T-cell (primary cell): ENCODE measurements at places on chromosomes 1 and 21. TPM values are rescaled to one million over a fixed set of nuclear protein-coding genes. Genes with fewer than 3 reads are reported as not detected.

The IFI44 gene
- total RNA-seq: 53.4 TPM

The LRRC7 gene
- 0.54 TPM for total RNA-seq

DNA sequence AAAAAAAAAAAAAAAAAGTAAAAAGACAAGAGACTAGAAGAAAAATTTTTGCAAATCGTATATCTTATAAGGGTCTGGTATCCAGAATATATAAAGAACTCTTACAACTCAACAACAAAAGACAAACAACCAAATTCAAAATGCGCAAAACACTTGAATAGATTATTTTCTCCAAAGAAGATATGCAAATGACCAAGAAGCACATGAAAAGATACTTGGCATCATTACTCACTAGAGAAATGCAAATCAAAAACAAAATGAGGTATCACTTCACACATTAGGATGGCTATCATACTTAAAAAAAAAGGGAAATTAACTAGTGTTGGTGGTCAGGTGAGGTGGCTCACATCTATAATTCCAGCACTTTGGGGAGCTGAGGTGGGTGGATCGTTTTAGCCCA is 12.0 kb upstream of the SLC2A5 start:
- H3K27ac ChIP-seq: no peak overlapping the region
- no peaks in the 10 kb centered on the region for H3K27me3 ChIP-seq
- H3K36me3 ChIP-seq: no peaks in the 10 kb centered on the region
- H3K4me3 ChIP-seq: no peak overlapping the region

The PGBD5 gene
- not detected for total RNA-seq

The LHX4 gene
- total RNA-seq: not detected

- H3K27ac ChIP-seq: peak overlapping the region; percentile 73
- no peaks in the 10 kb centered on the region for H3K27me3 ChIP-seq
- H3K36me3 ChIP-seq: no peaks in the 10 kb centered on the region
- peak overlapping the region; percentile 99 for H3K4me3 ChIP-seq
- H3K4me1 ChIP-seq: peaks cover 41% of the 10 kb centered on the region
- DNase-seq: peak; percentile 4
These were observed 522 bp downstream of the TMEM59 start for GRCh38 chr1:54052431-54052933.

- no peaks in the 10 kb centered on the region for H3K4me1 ChIP-seq
- no peak for DNase-seq
- H3K27me3 ChIP-seq: no peaks in the 10 kb centered on the region
- no peaks in the 10 kb centered on the region for H3K36me3 ChIP-seq
These were observed 648.9 kb downstream of the KIF26B start for GRCh38 chr1:245803666-245804037.

- no peak overlapping the region for H3K27ac ChIP-seq
- H3K27me3 ChIP-seq: no peaks in the 10 kb centered on the region
- H3K4me1 ChIP-seq: no peaks in the 10 kb centered on the region
These were observed 334.7 kb upstream of the PRMT6 start for GRCh38 chr1:106721790-106722189.

- no peak overlapping the region for H3K4me3 ChIP-seq
- H3K27me3 ChIP-seq: peaks cover 12% of the 10 kb centered on the region
These were observed 30.7 kb downstream of the SYT2 start for GRCh38 chr1:202679406-202680177.

DNA sequence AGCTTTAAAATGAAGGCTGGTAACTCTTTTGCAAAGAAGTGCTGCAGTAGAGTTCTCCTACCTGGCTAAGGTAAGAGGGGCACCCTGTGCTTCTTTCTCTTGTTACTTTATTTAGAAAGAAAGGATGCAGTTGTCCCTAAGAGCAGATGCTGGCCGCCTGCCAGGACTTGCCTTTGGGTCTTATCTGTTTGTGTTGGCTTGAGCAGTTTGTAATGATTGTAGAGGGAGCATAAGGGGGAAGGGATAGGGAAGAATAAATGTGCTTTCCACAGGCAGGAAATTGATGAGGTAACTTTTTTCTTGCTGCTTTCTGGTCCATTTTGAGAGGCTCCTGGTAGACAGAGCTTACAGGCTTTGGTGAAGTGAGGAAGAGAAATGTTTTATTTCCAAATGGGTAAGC is 229.6 kb downstream of the HHAT start:
- H3K27me3 ChIP-seq: no peaks in the 10 kb centered on the region
- H3K4me3 ChIP-seq: no peak overlapping the region
- H3K4me1 ChIP-seq: no peaks in the 10 kb centered on the region
- no peaks in the 10 kb centered on the region for H3K36me3 ChIP-seq

DNA sequence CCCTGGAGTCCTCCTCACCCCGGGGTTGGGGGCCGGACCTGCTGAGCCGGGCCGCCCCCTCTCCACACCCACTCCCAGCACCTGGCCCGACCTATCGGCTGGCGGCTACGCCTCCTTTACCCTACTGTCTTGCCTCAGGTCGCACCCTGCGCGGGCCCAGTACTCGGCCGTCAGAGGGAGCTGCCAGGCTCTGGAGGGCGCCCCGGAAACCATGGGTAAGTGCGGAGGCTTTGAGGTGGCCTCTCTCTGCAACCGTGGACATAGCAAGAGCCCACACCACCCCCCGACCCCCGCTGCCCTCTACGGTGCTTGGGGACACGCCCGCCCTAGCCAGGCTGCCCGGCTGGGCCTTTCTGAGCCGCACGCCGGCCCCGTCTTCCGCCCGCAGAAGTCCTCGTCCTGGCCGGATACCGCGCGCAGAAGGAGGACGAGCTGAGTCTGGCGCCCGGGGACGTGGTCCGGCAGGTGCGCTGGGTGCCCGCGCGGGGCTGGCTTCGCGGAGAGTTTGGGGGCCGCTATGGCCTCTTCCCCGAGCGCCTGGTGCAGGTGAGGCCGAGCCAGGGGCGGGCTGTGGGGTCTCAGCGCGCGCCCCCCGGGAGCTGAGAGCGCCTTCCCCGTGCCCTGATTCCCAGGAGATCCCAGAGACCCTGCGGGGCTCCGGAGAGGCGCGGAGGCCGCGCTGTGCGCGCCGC is at the start of gene SH3D21:
SH3D21 (plus strand) TSS at position 159 of the 692 bp plus-strand sequence; CDS start at position 212, 53 bp downstream.
- H3K27me3 ChIP-seq: no peaks in the 10 kb centered on the region
- H3K36me3 ChIP-seq: peaks cover 26% of the 10 kb centered on the region
- peaks cover 20% of the 10 kb centered on the region for H3K4me1 ChIP-seq
- H3K4me3 ChIP-seq: peak within 1 kb of the TSS; percentile 67
- peak; percentile 53 for DNase-seq
- H3K27ac ChIP-seq: peak within 1 kb of the TSS; percentile 47

- H3K27me3 ChIP-seq: peaks cover 19% of the 10 kb centered on the region
- no peak overlapping the region for H3K27ac ChIP-seq
- no peaks in the 10 kb centered on the region for H3K36me3 ChIP-seq
- DNase-seq: no peak
- H3K4me3 ChIP-seq: no peak overlapping the region
These were observed 52.0 kb upstream of the COA6 start for GRCh38 chr1:234321231-234321630.

GRCh38 chr1:157992031-157992832 is 1.2 kb upstream of the KIRREL1 start:
- DNase-seq: no peak
- H3K27ac ChIP-seq: no peak overlapping the region
- peaks cover 52% of the 10 kb centered on the region for H3K27me3 ChIP-seq
- no peaks in the 10 kb centered on the region for H3K36me3 ChIP-seq
- H3K4me1 ChIP-seq: peaks cover 10% of the 10 kb centered on the region
- no peak overlapping the region for H3K4me3 ChIP-seq

DNA sequence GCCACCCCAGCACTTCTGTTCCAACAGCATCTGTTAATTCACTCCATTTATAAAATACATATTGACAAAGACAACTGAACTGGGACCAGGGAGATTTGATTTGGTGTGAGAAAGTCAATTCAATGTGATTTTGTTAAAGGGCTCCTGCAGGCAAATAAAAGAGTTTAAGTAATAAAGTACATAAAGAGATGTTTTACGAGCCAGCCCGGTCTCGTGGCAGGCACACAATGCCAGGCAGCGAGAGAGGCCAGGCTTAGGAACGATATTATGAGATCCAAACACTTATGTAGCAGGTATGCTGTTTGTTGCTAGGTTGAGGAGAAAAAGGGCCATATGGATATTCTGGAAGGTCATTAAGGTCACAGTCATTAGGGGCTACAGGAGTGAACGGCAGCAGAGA is 227.1 kb downstream of the KCTD3 start:
- no peaks in the 10 kb centered on the region for H3K4me1 ChIP-seq
- no peak overlapping the region for H3K27ac ChIP-seq
- DNase-seq: no peak
- no peaks in the 10 kb centered on the region for H3K27me3 ChIP-seq
- H3K36me3 ChIP-seq: no peaks in the 10 kb centered on the region

GRCh38 chr21:16378525-16378924 is 648.7 kb downstream of the USP25 start:
- no peak overlapping the region for H3K27ac ChIP-seq
- H3K36me3 ChIP-seq: no peaks in the 10 kb centered on the region
- no peaks in the 10 kb centered on the region for H3K27me3 ChIP-seq

DNA sequence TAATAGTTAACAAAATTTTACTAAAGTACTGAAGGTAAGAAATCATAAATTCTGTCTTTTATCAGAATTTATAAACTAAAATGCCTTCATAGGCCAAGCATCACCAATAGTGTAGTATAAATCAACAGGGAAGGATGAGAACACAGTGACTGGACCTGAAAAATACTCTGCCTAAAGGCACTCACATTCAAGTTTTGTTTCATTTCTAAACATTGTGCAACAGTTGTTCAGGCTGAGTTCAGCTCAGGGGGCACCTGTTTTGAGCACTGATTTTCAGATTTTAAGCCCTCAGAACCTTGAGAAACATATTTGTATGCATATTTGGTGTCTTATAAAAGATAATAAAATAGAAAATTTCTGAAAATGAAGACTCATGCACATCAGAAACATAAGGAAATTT is 12.4 kb downstream of the ACBD6 start:
- no peaks in the 10 kb centered on the region for H3K27me3 ChIP-seq
- no peak overlapping the region for H3K4me3 ChIP-seq
- no peak overlapping the region for H3K27ac ChIP-seq
- H3K4me1 ChIP-seq: no peaks in the 10 kb centered on the region
- no peak for DNase-seq
- H3K36me3 ChIP-seq: peaks cover 20% of the 10 kb centered on the region

DNA sequence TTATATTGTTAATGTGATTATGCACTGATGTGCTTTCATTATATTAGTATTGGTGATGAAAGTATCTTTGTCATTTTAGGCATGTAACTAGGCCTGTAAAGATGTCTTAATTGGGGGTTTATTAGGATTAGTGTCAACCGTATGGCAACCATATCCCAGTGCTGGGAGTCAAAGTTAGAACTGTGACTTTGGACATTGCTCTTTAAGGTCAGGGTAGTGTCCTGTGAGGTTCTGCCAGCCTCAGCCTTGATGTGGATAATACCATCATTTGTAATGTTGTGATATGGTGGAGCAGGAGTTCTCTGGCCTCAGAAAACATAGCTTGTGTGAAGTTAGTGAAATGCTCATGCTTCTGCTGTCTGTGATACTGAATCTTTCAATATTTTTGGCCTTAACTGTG is 59.4 kb downstream of the LAMC1 start:
- no peaks in the 10 kb centered on the region for H3K36me3 ChIP-seq
- no peak for DNase-seq
- H3K4me3 ChIP-seq: no peak overlapping the region

The DYNLT5 gene
- not detected for total RNA-seq

DNA sequence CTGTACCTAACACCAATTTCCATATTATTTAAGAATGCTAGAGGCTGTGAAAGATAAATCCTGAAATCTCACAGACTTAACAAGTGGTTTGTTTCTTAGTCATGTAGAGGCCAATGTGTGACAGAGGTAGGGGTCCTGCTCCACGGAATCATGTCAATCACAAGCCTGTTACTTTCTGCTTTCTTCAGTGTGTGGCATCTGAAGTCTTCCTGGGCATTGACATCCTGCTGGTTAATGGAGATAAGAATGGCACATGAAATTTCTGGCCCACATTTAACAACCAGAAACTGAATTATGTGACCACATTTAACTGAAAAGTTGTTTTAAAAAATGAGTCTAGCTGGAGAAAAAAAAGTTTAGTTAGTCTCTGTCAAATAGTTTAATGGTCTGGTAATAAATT is 68.3 kb upstream of the PLA2G4A start:
- DNase-seq: no peak
- no peaks in the 10 kb centered on the region for H3K36me3 ChIP-seq
- no peak overlapping the region for H3K4me3 ChIP-seq

- H3K4me1 ChIP-seq: no peaks in the 10 kb centered on the region
- peaks cover 91% of the 10 kb centered on the region for H3K36me3 ChIP-seq
- no peaks in the 10 kb centered on the region for H3K27me3 ChIP-seq
- H3K27ac ChIP-seq: no peak overlapping the region
- DNase-seq: no peak
These were observed 18.1 kb upstream of the NBPF1 start for GRCh38 chr1:16631248-16632043.
